ENCODE measurements at places on chromosomes 12 and 14.

DNA sequence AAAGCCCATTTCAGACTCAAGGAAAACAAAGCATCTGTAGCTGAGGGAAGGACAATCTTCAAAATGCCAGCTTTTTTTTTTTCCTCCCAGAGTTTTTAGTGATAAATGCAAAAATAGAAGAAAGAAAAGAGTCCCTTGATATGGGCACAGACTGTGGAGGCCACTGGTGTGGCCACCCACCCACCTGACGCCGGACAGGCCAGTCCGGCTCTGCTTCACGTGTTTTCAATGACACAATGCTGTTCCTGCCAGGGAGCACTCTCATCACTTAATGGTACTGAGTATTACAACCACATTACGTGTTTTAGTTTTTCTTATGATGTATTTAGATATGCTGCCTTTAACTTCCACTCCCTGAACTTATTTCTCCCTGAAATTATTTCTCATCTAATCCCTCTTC is 155.7 kb upstream of the HIF1A start:
- DNase-seq: no peak

GRCh38 chr12:82710741-82711140 is 24.0 kb downstream of the TMTC2 start:
- DNase-seq: no peak

- no peak for DNase-seq
Observed at GRCh38 chr14:90726656-90727055, 89.6 kb downstream of the TTC7B start.

GRCh38 chr12:104155711-104156555 is 17.9 kb upstream of the NFYB start:
- no peak for DNase-seq

GRCh38 chr12:2008677-2009076 is 4.4 kb upstream of the DCP1B start:
- DNase-seq: no peak

GRCh38 chr12:18358077-18358476 is 96.8 kb downstream of the PIK3C2G start:
- no peak for DNase-seq

DNA sequence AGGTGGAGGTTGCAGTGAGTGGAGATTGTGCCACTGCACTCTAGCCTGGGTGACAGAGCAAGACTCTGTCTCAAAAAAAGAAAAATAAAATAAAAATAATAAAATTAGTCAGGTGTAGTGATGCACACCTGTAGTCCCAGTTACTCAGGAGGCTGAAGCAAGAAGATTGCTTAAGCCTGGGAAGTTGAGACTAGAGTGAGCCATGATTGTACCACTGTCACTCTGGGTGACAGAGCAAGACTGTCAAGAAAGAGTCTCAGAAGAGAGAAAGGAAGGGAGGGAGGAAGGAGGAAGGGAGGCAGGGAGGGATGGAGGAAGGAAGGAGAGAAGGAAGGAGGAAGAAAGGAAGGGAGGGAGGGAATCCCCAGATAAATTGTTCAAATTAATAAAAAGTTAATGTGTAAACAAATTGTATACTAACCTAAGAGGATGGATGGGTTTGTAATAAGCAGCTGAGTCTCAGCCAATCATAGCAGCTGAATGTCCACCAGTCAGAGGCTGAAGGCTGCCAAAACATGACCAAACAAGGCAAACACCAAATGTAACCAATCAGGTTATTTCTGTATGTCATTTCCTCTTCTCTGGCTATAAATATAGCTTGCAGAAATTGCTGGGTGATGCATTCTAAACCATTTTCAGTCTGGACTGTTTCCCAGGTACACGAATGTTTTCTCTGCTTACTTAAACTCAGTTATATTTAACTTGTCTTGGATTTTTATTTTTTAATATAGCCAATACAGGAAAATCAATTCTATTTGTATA is 6.1 kb upstream of the CDCA4 start:
- DNase-seq: no peak

- DNase-seq: no peak
Observed at GRCh38 chr12:132545164-132545953, 55.4 kb downstream of the FBRSL1 start.

GRCh38 chr12:127165567-127166392 is 1101.2 kb upstream of the TMEM132C start:
- DNase-seq: peak; percentile 87

DNA sequence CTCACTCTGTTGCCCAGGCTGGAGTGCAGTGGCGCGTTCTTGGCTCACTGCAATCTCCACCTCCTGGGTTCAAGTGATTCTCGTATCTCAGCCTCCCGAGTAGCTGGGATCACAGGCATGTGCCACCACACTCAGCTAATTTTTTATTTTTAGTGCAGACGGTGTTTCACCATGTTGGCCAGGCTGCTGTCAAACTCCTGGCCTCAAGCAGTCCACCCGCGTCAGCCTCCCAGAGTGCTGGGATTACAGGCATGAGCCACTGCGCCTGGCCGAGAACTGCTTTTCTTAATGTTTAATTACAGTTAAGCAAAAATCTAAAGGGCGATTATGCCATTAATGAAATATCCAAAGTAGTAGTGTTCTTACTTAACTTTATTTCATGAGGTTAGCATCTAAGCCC is 13.6 kb downstream of the YARS2 start:
- DNase-seq: no peak

DNA sequence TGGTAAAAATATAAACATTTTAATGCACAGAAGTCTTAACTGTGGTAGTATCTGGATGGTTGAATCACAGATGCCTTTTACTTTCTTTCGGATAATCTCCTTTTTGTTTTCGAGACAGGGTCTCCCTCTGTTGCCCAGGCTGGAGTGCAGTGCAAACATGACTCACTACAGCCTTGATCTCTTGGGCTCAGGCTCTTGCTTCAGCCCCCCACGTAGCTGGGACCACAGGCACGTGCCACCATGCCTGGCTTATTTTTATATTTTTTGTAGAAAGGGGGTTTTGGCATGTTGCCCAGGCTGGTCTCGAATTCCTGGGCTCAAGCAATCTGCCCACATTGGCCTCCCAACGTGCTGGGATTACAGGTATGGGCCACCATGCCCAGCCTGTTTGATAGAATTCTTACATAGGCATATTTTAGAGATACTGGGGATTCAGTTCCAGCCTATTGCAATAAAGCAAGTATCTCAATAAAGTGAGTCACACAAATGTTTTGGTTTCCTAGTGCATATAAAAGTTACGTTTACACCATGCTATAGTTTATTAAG is 99.2 kb downstream of the SNAPC1 start:
- DNase-seq: no peak

Data from CD4-positive, alpha-beta T cell treated with Interleukin-10 for 1 hour (primary cell).